ENCODE measurements at places on chromosomes 12 and 14. TPM values are rescaled to one million over a fixed set of nuclear protein-coding genes. Genes with fewer than 3 reads are reported as not detected.

GRCh38 chr12:124750787-124751471 lies 112.7 kb downstream of the SCARB1 start:
- DNase-seq, result no peak

DNA sequence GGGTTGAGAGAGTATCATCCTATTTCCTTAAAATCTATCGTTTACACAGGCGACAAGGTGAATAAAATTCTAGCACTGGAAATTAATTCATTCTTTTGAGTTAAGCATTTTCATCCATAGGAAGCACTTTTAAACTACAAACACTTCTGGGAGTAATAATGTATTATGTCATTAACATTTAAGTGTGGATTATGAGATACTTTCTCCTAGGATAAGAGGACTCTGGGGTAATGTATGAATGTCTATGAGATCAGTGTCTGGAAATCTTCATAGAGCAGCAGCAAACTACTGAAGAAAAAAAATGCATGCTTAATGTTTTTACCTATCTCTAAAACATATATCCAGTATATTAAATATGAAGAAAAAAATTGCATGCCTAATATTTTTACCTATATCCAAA lies 86.9 kb downstream of the EPS8 start:
- DNase-seq, result peak; percentile 76

DNA sequence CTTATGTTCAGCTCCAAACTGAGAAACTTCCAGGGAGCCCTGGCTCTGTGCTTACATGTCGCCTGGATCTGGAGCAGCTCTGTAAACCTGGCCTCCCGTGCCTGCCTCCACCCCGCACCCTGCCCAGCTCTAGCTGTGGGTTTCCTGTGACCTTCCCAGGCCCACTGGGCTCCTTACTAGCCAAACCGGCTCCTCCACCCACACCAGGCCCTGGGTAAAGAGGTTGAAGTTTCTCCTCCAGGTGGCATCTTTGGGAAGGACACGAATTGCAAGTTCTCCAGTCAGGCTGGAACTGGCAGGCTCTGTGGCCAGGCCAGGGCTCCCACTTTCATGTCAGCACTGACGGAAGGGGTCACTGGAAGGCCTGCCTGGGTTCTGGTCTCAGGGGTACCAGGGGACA lies 60.9 kb upstream of the ZFP36L1 start:
- DNase-seq, result no peak

- DNase-seq, result no peak
These were observed 26.8 kb upstream of the CLEC2D start for GRCh38 chr12:9642606-9643265.

TUNAR gene
- 0.48 TPM for total RNA-seq

CMAS gene
- total RNA-seq, result 28.6 TPM

MVK gene
- total RNA-seq, result 10.1 TPM

Data from umbilical cord (tissue), 2 donors.